ENCODE measurements at places on chromosomes 13 and 19.

DNA sequence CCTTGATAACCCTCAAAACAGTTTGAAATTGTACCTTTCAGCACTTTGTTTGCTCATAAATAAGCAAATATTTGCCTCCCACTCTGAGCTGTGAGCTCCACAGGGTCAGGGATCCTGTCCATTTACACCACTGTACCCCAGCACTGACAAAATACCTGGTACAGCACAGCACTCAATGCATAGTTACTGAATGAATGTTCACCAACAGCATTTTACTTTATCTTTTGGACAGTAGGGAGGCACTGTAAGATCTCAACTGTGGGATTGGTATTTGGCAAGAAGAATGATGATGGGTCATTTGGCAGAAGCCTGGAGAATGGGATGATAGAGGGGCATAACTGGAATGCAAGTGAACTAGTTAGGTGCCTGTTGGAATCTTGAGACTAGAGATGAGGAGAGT lies 127.2 kb upstream of the ARGLU1 start:
- DNase-seq, result no peak

DNA sequence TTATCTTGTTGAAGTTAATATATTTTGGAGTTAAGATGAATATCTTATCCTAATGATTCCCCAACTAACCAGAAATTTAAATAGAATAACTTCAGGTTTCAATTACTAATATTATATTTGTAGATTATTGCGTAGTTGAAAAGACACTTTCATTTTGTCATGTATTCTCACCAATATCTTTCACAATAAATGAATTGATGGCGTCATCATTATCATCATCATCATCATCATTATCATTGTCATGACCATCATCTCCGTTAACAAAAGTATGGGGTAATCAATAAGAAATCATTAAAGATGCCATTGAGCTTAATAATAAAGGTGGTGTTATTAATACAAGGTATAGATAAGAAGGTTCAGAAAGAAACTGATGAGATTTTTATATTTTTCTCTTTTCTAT lies 768.8 kb upstream of the SLC10A2 start:
- DNase-seq, result no peak

- no peak for DNase-seq
These were observed 616.6 kb downstream of the FGF9 start for GRCh38 chr13:22287343-22287920.

- no peak for DNase-seq
These were observed 2.3 kb upstream of the REX1BD start for GRCh38 chr19:18586306-18586705.

DNA sequence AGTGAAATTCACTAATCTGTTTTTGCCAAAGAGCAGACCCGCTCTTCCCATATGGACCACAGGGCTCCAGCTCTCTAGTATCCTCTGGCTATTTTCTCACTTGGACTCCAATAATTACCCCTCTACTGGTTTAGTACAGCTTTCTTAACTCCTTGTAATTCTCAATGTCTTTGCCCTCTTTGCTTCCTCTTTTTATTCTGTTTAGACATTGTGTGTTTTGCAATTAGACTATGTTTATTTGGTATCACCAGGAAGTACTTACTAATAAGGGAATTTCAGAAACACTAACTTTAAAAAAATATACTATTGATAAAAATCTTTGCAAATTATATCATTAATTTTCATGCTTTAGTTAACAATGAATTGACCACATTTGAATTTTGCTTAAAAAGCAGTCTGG lies 111.6 kb upstream of the OBI1 start:
- no peak for DNase-seq

DNA sequence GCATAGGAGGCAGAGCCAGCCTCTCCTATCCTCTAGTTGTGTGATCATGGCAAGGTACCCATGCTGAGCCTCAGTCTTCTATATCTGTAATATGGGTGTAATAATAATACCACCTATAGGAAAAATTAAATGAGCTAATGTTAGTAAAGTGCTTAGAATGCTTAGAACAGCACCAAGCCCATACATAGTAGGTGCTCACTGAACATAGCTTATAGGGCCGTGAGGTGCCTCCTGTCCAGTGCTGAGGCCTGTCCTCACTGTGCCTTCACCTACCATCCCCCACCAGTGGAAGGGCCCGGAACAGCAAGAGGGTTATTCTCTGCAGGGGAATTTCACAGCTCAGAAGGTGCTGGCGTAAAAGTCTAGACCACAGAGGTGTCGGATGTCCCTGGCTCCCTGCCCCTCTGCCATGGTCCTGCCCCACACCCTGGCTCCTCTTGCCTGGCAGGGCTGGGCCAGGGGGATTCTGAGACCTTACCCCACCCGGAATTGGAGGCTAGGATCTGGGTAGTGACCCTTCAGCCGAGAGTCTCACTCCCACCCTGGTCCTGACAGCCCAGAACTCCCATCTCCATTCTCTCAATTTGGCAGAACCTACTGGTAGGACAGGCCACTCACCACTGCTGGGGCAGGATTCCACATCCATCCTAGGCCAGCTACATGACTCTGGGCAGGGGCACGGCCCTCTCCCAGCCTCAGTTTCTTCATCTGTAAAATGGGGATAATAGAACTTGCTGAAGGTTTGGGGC lies 2.2 kb upstream of the SCN1B start:
- DNase-seq, result no peak

- DNase-seq, result no peak
These were observed 405.0 kb upstream of the ZNF507 start for GRCh38 chr19:31940396-31940795.

DNA sequence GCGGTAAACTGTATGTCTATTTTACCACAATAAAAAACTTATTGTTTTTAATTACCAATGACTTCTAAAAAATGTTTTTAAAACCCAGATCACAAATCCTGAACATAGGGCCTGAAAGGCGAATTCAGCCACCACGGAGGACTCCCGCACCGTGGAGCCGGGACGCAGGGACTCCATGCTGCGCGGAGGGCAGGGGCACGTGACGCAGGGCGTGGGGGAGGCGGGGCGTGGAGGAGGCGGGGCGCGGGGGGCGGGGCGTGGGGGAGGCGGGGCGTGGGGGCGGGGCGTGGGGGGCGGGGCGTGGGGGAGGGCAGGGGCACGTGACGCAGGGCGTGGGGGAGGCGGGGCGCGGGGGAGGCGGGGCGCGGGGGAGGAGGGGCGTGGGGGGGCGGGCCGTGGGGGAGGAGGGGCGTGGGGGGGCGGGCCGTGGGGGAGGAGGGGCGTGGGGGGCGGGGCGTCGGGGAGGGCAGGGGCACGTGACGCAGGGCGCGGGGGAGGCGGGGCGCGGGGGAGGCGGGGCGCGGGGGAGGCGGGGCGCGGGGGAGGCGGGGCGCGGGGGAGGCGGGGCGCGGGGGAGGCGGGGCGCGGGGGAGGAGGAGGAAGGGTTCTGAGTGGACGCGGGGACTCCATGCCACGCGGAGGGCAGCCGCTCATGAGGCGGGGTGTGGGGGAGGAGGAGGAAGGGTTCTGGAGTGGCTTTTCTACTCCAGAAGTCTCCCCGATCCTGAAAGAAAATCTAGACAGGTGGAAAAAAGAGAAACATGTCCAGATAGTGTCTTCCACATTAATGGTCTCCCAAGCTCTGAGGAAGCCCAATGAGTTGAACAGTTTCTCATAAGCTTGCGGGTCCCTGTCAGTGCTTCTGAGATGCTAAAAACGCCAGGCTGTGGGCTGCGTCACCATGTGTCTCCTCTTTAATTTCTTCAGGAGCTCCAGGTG lies 4.4 kb upstream of the PROZ start:
- DNase-seq, result peak; percentile 68

DNA sequence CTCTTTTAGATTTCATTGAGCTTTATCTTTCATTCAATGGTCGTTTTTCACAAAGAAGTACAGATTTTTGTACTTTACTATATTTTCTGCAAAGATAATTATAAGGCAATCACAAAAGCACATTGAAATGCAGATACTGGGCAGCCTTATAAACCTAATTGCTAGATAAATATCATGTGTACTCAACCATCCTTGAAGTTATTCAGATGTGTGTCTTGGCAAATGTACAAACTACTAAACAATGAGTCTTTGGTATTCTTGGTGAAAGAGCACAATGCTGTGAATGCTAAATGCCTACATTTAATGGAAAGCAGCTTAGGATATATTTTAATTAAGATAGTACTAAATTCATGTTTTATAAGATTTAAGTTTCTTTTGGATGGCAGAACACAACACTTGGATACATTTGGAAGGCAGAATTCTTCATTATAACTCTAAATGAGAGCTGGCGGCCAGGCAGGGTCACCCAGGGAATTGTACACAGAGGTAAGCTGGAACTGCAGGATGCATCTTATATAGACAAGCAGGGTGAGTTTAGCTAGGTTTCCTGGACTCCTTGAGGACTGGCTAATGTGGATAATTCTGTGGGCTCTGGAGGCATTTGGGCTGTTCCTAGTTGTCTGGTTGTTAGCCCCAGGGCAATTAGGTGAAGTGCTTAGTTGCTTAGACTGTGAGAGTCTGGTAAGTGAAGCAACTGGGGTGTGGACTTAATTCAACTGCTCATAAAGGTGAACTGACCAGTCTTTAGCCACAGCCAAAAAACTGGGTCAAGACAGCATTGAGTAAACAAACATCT lies 286.6 kb downstream of the PCDH20 start:
- DNase-seq, result no peak

GRCh38 chr19:46660551-46661019 lies 397 bp downstream of the DACT3 start:
- DNase-seq, result no peak

DNA sequence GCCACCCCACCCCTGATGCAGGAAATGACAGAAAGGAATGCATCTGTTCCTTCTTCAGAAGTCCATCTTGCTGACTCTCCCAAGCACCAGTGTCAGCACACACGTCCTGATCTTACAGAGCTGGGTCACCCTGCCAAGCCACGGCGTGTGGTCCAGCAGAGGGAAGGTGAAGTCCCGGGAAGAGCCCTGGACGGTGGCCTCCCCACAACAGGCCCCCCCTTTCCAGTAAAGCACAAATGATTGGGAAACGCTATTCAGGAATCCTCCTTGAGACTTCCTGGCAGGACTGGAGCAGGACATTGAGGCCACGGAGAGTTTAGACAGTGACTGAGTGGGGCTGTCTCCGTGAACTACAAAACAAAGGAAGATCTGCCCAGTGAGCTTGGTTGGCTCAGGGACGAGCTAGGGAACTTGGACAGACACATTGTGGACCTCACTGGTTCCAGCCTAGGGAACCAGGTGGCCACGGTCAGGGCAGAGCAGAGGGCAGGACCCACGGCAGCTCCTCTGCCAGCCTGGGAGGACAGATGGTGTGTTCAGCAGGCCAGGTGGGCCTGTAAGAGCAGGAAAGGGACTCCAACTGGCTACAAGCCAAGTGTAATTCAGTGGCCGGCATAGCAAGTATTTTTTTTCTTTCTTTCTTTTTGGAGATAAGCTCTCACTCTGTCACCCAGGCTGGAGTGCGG lies 41.7 kb downstream of the ELL start:
- peak; percentile 73 for DNase-seq

DNA sequence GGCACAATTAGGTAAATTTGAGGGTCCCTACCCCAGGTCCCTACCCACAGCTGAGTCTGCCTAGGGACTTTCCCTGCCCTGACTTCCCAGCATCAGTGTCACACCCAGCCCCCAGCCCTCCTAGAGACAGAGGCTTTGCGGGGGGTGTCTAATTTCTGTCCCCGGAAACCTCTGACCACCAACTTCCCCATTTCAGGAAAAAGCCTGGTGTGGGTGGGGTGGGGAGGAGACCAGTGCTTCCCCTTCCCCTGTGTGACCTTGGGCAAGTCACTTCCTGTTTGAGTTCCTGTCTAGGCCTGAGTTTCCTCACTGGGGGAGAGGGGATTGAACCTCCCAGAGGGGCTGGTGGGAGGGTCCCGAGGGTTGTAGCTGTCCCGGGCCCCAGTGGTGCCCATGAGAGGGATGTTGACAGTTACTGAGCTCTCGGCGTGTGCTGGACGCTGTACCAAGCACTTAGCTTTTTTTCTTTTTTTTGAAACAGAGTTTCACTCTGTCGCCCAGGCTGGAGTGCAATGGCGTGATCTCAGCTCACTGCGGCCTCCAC lies 7.9 kb downstream of the VASP start:
- no peak for DNase-seq

GRCh38 chr19:12997179-12997966 lies 2.1 kb downstream of the NFIX start:
- DNase-seq, result no peak

- no peak for DNase-seq
These were observed 881 bp downstream of the GEMIN7 start for GRCh38 chr19:45079911-45080370.

DNA sequence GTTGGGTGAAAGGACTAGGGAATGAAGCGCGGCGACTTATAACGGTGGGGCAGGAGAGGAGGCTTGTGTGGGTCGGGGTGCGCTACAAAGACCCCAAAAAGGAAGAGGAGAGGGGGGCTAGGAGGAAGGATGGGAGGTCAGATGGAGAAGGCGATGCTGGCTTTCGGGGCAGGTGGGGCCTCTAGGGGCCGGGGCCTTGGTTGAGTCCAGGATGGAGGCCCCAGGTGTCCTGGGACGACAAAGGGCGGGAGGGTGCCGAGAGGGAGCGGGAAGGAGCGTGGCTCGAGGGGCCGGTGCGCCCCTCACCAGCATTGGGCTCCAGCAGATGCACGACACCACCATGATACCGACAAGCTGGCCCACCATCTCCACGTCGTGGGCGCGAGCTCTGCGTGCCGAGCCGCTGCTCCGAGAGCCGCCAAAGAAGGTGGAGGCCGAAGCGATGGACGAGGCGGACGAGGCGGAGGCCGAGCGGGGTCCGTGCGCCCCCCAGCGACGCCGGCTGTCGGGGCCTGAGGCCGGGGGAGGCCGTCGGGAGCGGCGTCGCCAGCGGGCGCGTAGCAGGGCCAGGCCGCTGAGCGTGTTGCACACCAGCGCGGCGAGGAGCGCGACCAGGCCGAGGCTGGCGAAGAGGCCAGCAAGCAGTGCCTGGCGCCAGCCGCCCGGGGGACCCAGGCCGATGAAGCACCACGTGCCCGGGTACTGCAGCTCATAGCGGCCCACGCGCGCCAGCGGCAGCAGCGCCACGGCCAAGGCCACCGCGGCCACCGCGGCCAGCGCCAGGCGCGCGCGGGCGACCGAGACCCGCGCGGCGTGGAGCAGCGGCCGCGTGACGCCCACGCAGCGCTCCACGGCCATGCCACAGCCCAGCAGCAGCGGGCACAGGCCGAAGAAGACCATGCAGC lies 1.8 kb downstream of the PTGER1 start:
- DNase-seq, result no peak

DNA sequence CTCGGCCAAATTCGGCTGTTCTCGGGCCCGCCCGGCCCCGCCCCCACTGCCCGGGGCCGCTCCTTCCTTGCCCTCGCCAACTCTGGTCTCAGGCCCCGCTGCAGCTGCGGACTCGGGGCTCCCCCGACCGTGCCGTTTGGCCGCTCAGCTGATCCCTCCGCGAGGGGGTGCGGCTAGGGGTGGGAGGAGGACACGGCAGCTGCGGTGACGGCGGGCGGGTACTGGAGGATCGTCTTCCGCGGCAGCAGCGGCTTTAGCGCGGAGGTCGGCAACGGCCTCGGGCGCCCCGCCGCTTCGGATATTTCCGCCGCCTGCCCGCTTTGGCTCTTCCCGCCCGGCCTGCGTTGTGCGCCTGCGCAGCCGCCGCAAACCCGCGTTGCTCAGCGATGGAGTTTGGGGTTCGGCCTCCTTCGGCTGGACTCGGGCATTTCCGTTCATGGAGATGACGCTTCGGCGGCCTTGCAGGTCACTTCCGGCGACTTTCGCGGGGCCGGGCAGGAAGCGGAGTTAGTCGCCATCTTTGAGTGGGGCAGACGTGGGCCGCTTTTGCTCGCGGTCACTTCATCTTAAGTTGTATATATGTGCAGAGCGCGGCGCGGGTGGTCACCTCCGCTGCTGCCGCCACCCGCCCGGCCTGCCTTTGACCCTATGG lies 338 bp upstream of the UBE2M start:
- DNase-seq, result no peak

- no peak for DNase-seq
These were observed 25.6 kb upstream of the CABP5 start for GRCh38 chr19:48069435-48069834.

- no peak for DNase-seq
These were observed 97.9 kb downstream of the MTUS2 start for GRCh38 chr13:28918030-28918429.

All from NCI-H1092 treated with DMSO at 0.1 percent for 48 hours (cell line).